HL-60 (cell line): ENCODE measurements at places on chromosomes 7 and 10.

DNA sequence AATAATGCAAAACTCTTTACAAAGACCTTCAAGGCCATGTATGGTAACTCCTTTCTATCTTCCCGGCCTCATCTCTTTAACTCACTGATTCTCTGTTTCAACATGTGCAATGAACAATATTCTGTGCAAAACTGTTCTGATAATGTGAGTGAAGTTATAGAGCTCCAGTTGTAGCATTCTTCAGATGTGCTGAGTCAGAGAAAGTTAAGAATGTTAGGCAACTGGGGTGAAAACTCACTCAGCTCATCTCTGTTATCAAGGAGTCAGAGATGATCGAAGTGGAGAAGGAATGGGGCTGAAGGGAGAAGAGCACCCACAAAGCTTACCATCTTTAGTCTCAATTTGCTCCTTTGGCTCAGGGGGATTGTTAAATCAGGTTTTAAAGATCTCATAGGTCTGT, 344.7 kb upstream of the NPSR1 start:
- no peak for DNase-seq

- no peak for DNase-seq
Observed at GRCh38 chr7:156496363-156496769, 144.2 kb upstream of the RNF32 start.

DNA sequence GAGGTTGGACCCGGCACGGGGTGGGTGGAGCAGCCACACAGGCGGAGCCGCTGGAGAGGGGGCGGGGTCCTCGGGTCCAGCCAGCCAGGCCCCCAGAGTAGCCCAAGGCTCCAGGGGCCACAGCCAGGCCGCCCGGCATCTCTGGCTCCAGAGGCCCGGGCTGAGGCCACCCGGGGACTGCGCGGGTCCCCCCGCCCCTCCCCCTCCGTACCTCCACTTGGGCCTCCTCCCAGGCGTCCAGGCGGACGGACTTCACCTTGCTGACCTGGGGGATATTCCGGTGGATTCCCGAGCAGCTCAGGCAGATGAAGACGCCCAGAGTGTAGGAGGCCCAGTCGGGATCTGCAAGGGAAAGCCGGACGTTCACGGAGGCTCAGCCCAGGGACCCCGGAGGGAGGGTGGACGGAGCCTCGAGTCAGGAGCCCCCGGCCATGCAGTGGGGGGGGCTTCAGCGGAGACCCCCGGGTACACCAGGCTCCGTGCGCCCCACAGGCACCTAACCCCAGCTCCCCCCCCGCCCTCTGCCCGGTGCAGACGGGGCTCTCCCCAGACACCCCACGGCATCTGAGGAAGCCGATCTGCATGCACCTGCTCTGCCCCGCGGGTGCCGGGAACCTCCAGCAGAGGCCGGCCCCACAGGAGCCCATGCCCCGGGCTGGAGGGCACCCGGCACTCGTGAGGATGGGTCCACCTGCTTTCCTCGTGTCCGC, 19.2 kb downstream of the ADAP1 start:
- no peak for DNase-seq

GRCh38 chr7:44575054-44575453, 1.3 kb upstream of the DDX56 start:
- no peak for DNase-seq

DNA sequence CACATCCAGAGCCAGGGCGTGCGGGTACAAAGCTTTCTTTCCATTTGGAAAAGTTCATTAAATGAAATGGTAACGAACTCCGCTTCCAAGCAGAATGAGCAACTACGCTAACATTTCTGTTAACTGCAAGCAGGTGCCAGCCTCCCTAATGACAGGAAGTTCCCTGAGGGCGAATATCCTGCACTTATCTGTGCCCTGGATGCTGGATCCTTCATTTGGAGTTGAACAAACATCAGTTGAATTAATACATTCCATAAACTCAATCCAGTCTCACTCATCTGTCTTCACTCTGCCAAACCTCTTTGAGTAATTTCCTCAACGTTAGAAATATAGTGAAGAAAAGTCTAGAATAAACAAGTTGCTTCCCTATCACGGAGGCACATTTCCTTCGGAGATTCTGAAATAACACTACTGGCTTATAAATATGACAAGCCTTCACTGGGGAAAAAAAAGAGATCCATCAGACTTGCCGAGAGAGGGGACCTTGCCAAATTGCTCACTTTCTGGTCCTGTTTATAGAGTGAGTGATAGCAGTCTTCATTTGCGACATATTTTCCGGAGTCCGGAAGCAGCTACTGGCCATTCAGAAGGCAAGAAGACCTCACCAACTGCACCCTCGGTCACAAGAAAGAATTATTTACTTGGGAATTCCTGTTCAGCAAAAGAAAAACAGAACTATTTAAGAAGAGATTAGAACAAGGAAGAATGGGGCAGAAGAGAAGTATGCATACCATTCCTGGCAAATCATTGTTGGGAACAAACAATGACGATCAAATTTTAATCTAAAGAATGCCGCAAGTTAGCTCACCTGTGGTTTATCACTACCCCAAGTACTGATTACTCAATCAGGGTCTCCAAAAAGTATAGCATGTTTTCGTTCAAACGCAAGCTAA, 196.4 kb downstream of the FAM107B start:
- no peak for DNase-seq

GRCh38 chr10:3213208-3213607, 40.6 kb upstream of the PITRM1 start:
- DNase-seq = no peak

GRCh38 chr10:117725993-117726392, 183.4 kb downstream of the EMX2 start:
- DNase-seq = no peak

- no peak for DNase-seq
Observed at GRCh38 chr7:139867847-139868246, 38.8 kb downstream of the TBXAS1 start.

DNA sequence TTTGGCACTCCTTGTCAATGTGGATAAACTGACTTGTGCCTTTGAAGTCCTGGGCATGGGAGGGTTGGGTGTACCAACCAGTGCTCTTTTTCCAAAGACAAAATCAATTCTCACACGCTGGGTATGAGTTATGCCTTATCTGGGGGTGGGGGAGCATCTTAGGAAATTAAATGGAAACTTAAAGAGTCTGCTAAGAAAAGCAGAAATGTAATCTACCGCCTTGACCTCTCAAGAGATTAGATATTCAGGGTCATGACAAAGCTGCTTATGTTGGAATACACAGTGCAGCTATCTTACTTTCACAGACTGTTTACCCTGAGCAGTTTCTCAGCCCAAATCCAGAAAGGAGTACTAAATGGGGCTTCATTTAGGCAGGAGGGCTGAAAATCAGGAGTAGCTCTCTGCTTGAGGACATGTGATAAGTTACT, 2.6 kb downstream of the MEST start:
- DNase-seq = no peak

DNA sequence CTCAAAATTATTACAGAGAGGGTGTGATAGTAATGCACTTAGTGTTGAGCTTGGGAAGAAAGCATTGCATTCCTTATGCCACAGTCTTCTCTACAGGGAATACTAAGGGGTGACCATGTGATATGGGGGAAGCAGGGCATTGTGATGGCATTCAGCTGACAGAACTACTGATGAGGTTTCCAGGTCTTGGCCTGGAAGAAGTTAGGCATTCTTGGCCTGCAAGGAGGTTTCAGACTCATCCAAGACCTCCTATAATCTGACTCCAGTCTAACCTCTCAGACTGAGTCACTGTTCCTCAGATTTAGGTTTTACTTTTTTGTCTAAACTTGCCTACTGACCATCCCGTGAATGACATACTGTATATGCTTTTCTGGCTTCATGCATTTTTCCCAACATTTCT, 7.9 kb downstream of the STMP1 start:
- DNase-seq = no peak

- no peak for DNase-seq
Observed at GRCh38 chr7:93175219-93175618, 27.0 kb upstream of the SAMD9L start.

DNA sequence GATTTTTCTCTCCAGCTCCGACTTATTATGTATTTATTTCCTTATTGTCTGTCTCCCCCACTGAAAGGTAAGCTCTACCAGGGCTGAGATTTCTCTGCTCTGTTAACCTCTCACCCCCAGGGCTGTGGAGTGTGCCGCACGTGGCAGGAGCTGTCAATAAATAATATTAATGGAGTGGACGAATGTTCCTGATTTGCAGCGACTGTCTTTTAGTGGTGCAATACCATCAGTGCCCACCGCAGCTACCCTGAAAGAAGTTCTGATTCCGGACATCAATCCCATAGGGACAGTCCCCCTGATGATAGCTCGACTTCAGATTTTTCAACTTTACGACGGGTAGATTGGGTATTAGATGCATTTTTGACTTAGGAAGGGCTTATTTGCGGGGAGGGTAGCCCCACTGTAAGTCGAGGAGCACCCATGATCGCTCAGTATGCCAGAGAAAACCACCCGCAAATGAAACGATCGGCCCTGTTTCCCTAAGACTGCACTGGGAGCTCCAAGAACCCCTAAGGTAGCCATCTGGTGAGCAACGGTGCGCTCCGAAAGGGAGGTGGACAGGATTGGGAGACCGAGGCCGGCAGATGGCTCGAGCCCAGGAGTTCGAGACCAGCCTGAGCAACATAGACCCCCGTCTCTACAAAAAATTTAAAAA, 986 bp upstream of the PPP2R2D start:
- no peak for DNase-seq

DNA sequence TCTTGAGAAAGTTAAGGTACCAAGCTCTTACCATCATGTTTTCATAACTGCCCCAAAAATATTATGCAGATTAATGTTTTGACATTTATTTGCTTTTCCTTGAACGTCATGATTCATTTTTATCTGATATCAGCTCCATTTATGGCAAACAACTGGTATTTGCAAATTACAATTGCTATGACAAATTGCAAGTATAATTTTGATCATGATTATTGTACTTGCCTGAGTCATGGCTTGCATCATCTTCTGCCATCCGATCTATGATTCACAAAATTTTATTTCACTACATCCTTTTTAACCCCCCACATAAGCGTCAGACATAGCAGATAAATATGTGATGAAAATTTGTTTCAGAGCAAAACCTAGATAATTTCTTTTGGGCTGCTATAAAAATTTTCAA, 155.0 kb downstream of the STK31 start:
- DNase-seq = no peak

DNA sequence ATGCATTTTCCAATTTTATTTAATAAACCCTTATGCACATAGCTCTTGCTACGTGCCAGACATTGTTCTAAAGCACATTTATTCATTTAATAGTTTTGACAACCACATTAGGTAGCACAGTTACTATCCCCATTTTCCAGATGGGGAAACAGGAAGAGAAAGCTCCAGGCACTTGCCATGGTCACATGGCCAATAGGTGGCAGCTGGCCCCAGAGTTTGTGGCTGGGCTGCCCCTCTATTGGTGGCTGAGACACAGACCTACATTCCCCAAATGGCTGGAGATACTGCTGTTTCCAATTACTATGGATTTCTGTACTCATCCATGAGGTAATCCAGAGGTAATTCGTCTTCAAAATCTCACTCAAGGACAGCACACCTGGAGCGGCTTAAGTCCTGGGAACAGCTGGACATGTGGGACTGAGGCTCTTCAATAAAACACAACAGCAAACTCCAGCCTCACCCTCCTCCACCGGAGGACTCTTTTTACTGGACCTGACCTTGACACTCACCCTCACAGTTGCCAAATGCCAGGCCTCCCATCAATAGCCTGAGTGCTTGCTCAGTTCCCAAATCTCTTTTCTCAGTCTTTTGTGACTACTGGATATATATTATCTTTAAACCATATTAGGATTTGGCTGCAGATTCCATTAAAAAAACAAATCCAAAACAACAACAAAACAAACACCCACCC, 106.1 kb downstream of the CLEC2L start:
- DNase-seq = no peak

DNA sequence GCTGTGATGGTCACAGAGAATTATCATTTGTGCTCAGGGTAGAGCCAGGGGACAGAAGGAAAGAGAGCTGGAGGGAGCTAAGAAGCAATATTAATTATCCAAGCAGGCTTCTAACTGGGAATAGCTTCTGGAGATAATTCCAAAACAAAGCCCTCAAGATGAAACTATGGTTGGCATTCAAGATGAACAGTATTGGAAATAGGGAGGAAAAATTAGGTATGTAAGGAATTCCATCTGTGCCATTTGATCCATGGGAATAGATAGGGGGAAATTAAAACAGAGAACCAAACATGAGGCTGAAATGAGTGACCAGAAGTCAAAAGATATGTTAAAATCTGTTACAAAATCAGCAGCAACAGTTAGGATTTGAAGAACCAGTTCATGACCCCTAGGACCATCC, 75.3 kb downstream of the NDUFB2 start:
- DNase-seq = no peak

DNA sequence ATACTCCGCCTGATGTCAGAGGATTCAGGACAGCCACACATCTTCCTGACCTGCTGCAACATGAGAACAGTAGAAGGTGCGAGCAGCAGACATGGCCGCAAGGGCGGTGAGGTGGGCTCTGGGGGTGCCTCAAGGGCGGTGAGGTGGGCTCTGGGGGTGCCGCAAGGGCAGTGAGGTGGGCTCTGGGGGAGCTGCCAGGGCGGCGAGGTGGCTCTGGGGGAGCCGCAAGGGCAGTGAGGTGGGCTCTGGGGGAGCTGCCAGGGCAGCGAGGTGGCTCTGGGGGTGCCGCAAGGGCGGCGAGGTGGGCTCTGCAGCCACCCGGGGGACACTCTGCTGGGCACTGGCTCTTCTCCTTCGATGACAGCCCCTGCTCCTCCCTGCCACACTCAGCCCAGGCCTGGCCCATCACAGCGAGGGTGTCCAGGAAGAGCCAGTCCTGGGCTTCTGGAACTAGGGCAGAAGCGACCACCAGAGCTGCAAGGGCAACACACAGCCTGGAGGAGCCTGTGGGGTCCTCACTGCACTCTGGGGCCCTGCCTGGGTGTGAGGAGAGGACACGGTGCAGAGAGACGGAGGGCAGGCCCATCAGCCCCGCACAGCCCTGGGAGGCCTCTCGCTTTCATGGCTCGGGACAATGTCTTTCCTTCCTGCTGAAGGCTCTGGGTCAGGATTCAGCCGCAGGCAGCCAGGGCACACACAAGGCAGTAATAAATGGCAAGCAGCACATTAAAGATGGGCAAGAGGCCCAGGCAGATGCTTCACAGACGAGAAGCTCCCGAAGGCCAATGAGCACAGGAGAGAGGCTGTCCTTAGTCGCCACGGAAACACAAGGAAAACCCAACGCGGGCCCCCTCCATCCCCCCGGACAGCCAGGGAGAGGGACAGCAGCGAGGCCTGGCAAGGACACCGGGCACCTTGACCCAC, 42.5 kb downstream of the STK32C start:
- DNase-seq = no peak

DNA sequence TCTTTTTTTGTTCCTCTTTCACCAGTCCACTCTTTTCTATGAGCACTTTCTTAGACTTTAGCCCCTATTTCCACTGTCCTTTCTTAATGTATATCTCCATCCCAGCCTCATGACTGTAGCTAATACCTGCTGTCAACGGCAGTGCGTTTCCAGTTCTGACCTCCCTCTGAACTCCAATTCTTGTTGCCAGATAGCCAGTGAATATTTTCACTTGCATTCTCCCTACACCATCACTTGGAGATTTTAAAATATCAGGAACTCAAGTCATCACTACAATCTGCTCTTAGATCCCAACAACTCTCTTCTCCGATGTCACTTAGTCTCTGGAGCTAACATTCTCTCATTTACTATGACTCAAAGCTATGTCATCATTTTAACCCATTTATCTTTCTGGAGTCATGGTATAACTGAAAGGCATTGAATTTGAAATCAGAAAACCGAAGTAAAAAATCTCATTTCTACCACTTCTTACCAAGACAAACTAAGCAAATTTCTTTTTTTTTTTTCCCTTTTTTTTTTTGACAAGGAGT, 5.1 kb upstream of the SLC16A12 start:
- DNase-seq = no peak
